ENCODE measurements at places on chromosomes 13 and 19.

DNA sequence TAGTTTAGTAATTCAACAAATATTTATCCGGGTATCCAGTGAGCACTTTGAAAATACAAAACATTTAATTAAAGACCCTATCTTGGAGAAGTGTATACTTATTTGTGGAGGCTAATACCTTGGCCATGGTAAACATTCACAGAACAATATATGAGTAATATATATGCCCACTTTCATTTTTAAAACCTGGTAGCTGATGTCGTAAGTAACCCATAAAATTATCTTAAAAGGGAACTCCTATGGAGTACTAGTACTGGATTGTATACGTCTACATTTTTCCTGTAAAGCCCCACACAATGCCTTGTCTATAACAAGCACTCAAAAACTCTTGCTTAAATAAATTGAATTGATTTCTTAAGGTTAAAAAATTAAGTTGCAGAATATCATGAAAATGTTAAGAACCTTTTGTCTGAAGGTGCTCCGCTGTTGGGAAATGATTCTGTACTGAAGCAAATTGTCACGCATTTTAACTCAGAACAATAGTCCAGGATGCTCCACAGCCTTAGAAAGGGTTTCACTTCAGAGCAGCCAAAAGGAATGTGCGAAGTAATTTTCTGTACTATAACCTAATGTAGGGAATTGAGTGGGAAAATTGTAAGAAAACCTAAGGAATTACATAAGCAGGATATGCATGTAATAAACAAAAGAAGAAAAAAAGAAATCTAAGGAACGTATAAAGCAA, 58.9 kb upstream of the C1QTNF9 start:
- no peak for DNase-seq

GRCh38 chr13:46038296-46038695, 14.2 kb downstream of the ZC3H13 start:
- DNase-seq, result no peak

- DNase-seq, result no peak
Observed at GRCh38 chr19:17706750-17707181, 12.5 kb upstream of the MAP1S start.

- no peak for DNase-seq
Observed at GRCh38 chr13:31328549-31329235, 128.9 kb downstream of the B3GLCT start.

- no peak for DNase-seq
Observed at GRCh38 chr19:7904074-7905020, 670 bp downstream of the MAP2K7 start.

- DNase-seq, result no peak
Observed at GRCh38 chr13:48738311-48738710, 84.6 kb downstream of the CYSLTR2 start.

DNA sequence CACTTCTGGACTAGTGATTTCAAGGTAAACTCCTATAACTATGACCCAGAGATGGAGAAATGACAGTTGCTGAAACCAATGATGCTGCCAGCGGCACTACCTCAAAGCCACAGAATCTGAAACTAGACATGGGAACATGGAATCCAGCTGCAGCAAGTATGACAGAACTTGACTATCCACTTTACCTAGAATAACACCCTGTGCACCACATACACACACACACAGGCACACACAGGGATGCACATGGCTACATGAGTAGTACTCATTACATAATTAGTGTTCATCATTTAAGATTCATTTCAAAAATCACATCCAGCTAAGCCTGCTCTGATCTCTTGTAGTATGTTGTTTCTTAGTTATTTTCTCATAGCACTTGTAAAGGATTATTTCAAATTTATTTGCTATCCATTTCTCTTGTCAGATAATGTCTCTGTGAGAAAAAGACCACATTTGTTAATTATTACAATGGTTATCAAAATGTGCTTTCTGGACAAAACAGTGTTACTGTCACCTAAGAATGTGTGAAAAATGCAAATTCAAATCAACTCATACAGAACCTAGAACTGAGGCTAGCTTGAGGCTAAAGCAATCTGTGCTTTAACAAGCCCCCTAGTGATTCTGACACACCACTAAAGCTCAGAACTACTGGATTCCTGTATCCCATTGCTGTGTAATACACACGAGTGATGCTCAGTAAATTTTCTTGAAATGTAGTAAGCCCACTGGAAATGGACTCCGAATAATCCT, 59.4 kb downstream of the WTIP start:
- DNase-seq, result no peak

GRCh38 chr19:58395979-58396627, 647 bp downstream of the RNF225 start:
- no peak for DNase-seq

- DNase-seq, result no peak
Observed at GRCh38 chr13:51721496-51721895, 82.5 kb downstream of the DHRS12 start.

GRCh38 chr19:7887408-7888144, 734 bp upstream of the LRRC8E start:
- DNase-seq, result no peak

- peak; percentile 93 for DNase-seq
Observed at GRCh38 chr19:45455707-45456499, 11.9 kb upstream of the FOSB start.

GRCh38 chr13:37736045-37736444, 133.5 kb downstream of the TRPC4 start:
- no peak for DNase-seq

DNA sequence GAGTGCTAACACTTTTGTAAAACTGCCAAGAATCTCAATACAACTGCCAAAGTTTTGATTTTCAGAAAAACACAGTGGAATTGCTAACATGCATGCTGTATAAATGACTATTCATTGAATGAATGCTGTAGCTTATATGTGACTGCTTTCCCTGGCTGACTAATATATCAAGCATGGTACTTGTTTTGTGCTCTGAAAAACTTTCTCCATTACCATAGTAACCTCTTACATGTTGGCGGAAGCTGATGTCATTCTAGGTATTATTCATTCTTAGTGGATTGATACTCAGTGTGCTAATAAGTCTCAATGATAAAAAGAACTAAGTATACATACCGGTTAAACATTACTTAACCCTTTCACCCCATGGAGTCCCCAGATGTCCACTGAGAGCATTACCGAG, 166.1 kb upstream of the MYO16 start:
- no peak for DNase-seq

DNA sequence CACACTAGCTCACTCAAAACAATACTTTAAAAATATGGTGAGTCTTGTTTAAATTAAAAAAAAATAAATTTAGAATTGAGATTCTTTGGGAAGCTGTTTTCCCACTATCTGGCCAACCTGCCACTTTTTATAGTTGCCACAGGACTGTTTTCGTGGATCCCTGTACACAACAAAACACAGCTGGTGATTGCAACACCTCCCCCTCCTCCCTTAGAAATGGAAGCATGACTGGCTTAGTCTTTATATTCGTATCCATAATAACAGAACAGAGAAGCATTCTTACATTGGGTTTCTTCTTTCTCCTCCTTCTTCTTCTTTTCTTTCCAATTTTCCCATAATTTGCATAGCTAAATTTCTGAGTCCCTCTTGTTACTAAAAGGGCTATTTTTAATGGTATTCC, 79.5 kb upstream of the GJB6 start:
- DNase-seq, result no peak

- DNase-seq, result no peak
Observed at GRCh38 chr13:58617880-58618665, 986.5 kb downstream of the PCDH17 start.

DNA sequence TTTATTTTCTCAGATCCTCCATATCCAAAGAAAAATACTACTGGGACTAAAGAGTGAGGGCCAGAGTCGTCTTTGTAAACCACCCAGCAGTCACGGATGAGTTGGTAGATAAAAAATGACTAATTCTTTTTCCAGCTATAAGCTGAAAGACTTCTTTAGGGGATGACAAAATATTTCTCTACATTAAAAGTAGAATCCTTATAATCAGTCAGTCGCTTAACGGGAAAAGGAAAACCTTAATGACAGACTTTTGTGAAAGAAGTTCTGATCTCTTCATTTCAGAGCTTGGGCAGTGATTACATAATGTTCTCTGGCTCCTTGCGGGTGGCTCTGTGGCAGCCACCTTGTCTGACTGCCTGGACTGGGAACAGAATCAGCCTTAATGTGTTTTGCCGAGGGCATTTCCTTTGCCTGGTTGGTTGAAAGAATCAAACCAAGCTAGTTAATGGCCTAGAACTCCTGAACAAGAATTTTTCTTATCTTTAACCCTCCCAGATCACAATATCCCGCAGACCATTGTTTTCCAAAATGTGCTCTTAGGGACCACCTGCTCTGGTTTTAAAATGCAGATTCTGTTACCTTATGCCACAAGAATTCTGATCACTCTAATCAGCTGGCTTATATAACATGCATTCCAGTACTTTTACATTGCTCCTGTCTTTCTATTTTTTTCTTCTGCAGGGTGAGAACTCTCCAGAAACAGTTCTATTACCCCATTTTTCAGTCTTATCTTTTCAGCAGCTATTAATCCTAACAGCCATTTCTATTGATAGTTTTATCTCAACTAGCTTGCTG, 2.5 kb downstream of the ITM2B start:
- DNase-seq, result no peak

DNA sequence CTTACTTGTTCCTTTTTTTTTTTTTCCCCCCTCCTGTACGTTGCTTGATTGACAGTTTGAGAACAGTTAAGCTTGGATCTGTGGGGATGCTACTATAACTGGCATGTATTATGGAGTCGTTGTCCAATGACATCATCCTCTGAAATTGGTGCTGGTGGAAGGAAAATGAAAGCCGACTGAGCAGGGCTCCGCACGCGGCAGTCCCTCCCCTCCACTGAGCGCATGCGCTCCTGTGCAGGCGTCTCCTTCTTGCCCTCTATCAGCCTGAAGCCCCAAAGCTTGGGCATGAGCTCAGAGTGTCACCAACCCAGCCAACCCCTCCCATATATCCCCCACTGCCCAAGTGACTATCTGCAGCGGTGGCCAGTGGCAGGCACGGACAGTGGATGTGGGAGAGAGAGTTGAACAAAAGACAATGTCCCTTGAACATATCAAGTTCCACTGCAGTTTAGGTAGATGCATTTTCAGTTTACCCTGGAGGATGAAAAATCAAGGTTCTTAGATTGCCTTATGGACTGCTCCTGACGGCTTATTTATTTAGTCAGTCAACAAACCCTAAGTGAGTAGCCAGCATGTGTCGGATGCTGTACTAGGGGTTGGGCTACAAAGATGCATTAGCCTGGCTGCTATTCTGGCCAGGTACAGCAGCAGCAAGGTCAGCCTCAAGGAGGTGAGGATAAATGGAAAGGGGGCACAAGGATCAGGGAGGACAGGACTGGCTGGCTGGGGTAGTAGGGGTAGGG, 20.8 kb downstream of the MBNL2 start:
- DNase-seq, result no peak

DNA sequence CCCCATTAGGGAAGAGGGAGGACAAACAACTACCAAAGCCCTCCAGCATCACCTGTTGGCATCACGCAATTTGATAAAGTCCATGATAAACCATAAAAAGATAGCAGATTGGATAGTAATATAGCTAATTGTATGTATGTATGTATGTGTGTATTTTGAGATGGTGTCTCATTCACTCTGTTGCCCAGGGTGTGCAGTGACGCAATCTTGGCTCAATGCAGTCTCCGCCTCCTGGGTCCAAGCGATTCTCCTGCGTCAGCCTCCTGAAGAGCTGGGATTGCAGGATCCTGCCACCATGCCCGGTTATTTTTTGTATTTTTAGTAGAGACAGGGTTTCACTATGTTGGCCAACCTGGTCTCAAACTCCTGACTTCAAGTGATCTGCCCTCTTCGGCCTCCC, 74.6 kb upstream of the RNF113B start:
- DNase-seq, result no peak

DNA sequence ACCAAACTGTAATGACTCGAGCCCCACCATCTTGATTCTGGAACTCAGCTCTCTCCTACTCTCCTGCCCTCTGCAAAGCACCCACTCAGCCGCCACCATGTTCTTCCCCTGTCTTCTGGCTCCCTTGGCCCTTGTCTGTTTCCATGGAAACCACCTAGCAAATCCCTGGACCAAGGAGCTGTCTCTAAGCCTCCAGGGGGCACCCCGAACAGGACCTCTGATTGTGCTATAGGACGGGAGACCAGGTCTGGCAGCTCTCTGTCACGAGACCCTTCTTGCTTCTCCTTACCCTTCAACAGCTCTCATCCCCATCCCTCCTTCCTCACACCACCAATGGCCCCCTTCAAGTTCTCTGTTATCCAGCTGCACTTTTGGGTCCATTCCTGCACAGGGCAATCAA, 277.7 kb upstream of the ZNF507 start:
- no peak for DNase-seq

GRCh38 chr13:51928231-51928630, 66.5 kb downstream of the CCDC70 start:
- DNase-seq, result no peak

- DNase-seq, result no peak
Observed at GRCh38 chr19:50869479-50869878, 3.8 kb upstream of the KLK2 start.

DNA sequence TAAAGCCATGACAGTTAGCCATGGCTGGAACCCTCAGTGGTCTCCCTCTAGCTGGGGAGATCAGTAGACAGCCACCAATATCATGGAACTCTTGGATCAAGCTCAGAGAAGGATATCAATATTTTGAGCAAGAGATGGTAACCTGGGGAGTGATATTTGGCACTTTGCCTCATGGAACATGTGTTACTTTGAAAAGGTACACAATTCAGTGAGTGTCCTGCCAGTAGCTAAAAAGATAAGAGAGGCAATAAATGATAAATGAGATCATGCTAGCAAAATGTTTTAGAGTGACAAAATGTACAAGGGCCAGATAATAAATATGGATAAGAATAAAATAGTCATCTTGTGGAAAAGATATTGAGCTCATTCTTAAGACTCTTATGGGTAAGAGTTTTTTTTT, 1618.7 kb downstream of the OLFM4 start:
- DNase-seq, result no peak

- DNase-seq, result no peak
Observed at GRCh38 chr13:53131361-53131760, 102.7 kb downstream of the OLFM4 start.

- DNase-seq, result peak; percentile 94
Observed at GRCh38 chr13:110387451-110388107, 80.5 kb downstream of the COL4A2 start.

DNA sequence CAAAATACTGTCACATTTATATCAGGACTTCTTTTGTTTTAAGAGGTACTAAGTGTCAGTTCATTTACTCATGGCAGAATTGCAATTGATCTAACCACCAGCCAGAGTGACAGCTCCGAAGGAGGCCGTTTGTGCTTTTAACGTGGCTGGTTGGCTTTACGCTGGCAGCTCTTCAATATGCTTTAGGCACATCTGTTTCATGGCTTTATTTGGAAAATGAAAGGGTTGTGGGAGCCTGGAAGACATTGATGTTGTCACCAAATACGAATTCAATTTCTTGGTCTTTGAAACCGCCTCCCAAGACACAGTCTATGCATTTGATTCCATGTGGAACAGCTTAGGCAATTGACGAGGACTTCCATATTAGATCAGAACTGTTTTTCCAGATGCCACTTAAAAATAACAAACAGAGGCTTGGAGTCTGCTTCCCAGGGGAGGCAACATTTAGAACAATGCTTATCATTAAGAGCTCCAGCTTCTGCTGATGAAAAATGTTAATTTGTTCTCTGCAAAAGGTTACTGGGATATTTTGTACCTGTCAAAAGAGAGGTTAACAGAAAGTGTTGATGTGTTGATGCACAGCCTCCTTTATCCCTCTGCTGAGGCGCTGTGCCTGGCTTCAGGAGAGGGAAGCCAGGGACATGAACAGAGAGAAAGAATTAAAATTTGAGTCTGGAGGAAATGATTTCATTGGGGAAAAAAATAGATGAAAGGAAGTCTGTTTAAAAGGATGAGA, 64.0 kb upstream of the TNFRSF19 start:
- no peak for DNase-seq

GRCh38 chr13:97124915-97125809, 97.0 kb upstream of the MBNL2 start:
- no peak for DNase-seq

Measured in ascending aorta (tissue), 2 donors.